ENCODE measurements at places on chromosomes 1 and 21.
A peak's percentile ranks its signal among the peaks of the same experiment; 100 is the strongest.

DNA sequence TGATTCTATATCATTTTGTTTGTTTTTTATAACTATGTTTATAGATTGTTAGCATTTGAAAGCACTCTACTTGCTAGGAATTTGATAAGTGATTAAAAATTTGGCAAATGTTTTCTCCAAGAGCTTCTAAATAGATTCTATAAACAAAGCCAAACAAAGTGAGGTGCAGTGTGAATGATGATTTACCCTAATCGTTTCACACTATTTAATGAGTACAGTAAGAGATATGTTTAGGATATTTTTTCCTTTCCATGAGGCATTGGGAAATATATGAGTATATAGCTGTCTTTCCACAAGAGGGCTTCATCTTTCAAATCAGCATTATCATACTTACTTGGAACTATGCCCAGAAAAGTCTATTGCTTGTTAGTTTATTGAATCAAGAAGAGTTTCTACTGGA lies 277.0 kb upstream of the BRINP3 start:
- peak; percentile 46 for DNase-seq

DNA sequence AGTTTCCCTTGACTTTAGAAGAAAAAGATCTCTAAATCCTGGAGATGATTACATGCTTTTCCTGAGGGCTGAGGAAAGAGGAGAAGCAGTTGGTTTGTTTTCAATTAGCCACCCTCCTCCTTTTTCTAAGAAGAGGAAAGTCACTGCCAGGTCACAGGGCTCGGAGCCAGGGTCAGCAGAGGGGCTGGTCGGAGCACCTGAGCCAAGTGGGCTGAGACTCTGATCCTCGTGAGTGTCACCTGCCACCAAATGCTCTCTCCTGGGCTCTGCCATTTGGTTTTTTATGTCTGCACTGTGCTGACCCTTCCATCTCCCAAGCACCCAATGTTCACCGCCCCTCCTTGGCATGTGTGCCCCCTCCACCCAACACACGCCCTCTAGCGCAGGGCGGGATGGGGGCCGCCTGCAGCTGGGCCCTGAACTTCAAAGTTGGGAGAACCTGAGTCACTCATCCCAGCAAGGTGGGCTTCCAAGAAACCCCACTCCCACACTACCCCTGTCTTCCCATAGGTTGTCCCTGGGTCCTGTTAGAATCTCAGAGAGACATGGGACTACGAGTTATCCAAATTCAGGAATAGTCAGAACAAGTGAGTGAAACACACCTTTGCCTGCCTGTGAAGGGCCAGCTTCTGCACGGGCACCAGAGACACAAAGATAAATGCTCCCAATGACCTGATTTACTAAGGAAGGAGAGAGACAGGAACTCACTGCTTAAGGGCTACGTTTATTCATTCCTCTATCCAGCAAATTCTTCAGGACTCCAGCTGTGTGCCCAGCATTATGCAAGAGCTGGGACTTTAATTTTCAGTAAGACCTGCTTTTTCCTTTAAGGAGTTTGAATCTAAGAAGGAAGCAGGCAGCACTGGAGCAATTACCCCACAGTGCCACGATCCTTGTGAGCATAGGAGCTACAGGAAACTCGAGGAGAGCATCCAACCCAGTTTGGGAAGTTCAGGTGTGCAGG lies 127.5 kb downstream of the RHOU start:
- DNase-seq, result no peak

- DNase-seq, result peak; percentile 93
Observed at GRCh38 chr1:115929881-115930280, 46.4 kb upstream of the SLC22A15 start.

GRCh38 chr1:160868141-160868540 lies 5.5 kb upstream of the CD244 start:
- DNase-seq, result no peak

GRCh38 chr1:205542367-205542766 lies 37.9 kb downstream of the CDK18 start:
- DNase-seq, result no peak

- DNase-seq, result no peak
Observed at GRCh38 chr1:226063224-226063976, 884 bp downstream of the H3-3A start.

DNA sequence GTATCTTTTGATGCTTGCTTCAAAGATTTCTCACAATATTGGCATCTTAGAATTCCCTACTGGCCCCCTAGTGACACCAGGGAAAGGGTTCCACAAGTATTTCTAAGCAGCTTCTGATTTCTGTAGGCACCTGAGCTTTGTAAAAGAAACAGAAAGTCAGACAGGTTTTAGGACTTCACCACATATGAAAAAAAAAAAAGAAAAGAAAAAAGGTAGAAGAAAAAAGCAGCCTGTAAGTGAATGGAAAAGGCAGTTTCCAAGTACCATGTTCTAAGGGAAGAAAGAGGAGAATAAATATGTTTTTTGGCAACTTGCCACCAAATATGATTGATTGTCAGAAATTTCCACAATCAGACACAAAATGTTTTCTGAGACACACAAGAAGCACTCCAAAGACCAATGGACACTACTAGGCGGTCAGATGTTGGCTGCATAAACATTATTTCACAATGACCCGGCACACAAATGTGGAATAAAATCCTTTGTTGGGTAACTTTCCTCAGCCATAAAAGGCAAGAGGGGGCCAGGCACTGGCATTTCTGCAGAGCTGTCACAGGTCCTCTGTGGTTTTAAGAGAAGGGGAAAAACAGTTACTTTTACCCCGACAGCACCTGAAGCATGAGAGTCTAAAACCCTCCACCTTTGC lies 12.7 kb upstream of the CPLANE2 start:
- DNase-seq, result peak; percentile 61

GRCh38 chr1:1134300-1134970 lies 18.5 kb upstream of the C1orf159 start:
- no peak for DNase-seq

GRCh38 chr1:118928739-118929554 lies 59.2 kb downstream of the TBX15 start:
- no peak for DNase-seq

GRCh38 chr1:227816750-227817446 lies 1.4 kb downstream of the PRSS38 start:
- no peak for DNase-seq

- no peak for DNase-seq
Observed at GRCh38 chr1:112063781-112064728, 74.6 kb upstream of the KCND3 start.

- no peak for DNase-seq
Observed at GRCh38 chr1:217919683-217920388, 288.7 kb downstream of the SPATA17 start.

DNA sequence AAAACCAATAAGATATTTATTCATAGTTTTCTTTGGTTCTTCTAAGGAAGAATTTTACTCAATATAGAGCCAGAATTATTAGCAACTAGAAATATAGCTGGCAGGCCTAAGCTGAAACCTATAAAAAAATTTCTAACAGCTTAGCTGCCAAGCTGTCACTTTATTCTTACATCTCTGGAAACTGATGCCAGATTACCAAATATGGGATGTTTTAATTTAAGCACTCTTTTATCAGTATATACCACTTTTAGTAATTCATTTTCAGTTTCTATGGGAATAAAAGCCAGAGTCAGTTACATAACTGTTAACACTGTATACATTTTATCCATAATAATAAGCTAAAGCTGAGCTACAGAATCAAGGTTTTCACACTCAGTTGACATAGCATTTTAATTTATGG lies 68.7 kb upstream of the MPC2 start:
- no peak for DNase-seq

DNA sequence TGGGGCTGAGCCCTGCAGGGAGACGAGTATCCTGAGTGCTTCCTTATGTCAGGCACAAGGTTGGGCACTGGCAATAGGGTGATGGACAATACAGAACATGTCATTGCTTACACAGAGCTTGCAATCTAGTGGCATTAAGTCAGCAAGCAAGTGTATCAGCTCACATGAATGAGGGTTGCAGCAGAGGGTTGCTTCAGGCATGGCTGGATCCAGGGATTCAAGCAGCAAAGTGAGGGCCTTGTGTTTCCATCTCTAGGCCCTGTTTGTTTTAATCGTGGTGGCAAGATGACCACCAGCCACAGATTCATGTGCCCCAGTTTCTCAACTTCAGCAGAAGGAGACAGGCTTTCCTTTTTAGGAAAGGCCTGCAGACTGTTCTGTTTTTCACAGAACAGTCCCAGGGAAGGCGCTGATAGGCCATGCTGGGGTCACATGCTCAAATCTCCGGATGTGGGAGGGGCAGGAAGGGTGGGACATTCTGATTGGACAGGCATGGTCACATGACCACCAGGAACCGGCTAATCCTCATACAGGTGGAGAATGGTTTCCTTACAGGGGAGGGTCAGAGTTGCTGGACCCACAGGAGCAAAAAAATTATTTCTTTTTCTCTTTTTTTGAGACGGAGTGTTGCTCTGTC lies 14.4 kb downstream of the PLOD1 start:
- no peak for DNase-seq

GRCh38 chr1:236888903-236889302 lies 93.8 kb downstream of the MTR start:
- DNase-seq, result no peak

- no peak for DNase-seq
Observed at GRCh38 chr1:110089561-110090275, 19.2 kb upstream of the ALX3 start.

DNA sequence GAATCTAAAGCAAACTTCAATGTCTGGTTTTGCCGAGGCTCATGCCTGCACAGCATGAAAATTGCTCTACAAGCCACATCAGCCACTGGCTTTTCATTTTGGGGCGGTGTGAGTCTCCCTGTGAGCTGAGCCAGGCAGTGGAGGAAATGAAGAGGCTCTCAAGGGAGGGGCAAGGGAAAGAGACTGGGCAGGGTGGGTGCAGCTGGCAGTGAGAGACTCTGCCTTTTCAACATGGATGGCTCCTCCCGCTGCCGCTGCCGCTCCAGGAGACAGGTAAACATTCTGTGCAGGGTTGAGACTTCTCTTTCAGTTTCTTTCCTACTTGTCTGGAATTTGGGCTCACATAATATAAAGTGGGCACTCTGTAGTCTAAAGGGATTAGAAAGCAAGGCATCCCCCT lies 11.3 kb upstream of the CTSE start:
- DNase-seq, result no peak

DNA sequence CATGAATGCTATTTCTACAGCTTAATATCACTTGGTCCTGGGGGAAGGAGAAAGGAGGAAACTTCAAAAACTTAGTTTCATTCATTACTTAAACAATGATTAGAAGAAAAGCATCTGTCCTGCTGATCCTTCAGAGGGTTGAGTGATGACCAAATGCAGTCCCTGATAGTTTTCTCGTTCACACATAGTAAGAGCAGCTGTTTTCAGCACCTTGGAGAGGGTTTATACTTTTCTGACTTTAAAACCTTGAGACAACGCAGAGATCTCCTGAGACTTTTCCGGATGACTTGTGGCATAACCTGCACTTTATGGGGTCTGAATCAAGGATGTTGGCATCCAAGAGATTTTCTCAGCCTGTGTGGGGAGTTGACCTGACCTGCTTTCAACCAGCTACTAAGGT lies 94.0 kb upstream of the KCND3 start:
- no peak for DNase-seq

DNA sequence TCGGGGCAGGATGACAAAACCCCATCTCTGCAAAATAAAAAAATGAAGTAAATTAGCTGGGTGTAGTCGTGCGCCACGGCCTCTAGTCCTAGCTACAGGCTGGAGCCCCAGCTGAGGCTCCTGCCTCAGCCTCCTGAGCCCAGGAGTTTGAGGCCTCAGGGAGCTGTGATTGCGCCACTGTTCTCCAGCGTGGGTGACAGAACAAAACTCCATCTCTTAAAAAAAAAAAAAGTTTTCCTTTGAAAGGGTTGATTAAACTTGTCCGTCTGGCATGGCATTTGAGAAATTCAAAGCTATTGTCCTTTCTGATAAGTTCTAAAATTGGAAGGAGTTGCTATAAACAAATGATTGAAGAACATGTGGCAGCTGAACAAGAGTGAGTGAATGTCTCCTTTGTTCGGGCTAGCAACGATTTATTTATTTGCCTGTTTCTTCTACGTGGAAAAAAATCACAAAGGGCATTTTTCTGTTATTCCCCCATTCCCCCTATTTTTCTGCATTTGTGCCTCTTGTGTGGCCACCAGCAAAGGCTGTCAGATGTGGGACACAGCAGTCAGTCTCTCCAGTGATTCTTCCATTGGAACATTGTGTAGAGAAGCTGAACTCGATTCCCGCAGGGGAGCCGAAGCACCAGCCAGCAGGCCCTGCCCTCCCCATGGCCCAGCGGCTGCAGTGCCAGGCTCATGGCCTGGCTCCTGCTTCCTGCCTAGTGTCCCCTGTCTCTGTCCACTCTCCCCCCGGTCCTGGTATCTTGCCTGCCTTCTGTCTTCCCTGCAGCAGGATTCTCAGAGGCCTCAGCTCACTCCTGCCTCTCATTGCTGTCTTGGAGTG lies 21.5 kb upstream of the PWP2 start:
- DNase-seq, result no peak

DNA sequence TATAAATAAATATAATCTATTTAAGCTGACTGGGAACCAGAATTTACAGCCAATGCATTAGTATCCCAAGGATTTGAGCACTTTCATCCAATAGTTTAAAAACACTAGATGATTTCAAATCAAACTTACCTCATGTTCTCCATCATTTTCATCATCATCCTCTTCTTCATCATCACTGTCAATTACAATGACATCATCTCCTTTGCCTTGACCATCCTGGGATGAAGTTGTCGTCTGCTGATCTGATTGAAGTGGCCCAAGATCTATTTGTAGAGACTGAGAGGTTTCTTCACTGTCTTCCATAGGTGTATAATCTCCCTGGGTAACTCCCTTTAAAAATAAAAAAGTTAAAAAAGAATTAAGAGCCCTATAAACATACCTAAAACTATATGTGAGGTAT lies 47.7 kb downstream of the TPR start:
- DNase-seq, result no peak

GRCh38 chr1:236172041-236172579 lies 29.8 kb downstream of the GPR137B start:
- no peak for DNase-seq

GRCh38 chr21:44931137-44931500 lies 8.7 kb upstream of the SLX9 start:
- no peak for DNase-seq

- no peak for DNase-seq
Observed at GRCh38 chr1:147434921-147435320, 106.4 kb upstream of the BCL9 start.

DNA sequence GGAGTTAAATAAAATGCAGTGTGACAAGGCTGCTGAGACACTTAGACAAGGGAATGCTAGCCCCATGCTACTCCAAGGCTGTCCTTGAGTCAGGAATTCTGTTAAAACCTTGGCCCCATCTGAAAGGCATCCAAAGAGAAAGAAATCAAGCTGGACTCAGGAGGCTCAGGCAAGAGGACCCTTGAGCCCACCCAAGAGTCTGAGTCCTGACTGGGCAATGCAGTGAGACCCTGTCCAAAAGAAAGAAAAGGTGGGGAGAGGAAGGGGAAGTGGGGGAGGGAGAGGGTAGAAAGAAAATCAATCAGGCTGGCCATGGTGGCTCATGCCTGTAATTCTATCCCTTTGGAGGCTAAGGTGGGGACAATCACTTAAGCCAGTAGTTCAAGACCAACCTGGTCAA lies 26.7 kb downstream of the CLSTN1 start:
- DNase-seq, result no peak

DNA sequence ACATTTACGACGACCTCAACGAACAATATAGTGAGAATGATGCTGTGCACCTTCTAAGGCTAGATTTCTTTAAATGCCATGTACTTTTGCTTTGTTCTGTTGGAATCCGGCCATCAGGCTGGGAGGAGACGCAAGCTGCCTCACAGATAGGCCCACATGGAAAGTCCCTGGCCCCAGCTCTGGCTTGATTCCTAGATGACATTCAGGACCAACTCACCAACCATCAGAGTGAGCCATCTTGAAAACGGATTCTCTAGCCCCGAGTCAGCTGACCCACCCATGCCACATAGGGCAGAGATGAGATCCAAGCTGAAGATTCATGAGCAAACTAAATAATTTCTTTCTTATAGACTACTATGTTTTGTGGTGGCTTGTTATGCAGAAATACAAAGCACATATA lies 164.4 kb downstream of the ZNF281 start:
- DNase-seq, result peak; percentile 28

Measured in fibroblast of the conjunctiva (primary cell).